ENCODE measurements at places on chromosomes 7 and 10. TPM values are rescaled to one million over a fixed set of nuclear protein-coding genes. Genes with fewer than 3 reads are reported as not detected.

The CALHM1 gene
- not detected for total RNA-seq

The CUL1 gene
- 82.2 TPM for total RNA-seq

The ZNF107 gene
- 13.0 TPM for total RNA-seq

- H3K36me3 ChIP-seq = no peaks in the 10 kb centered on the region
- DNase-seq = no peak
- no peaks in the 10 kb centered on the region for H3K4me1 ChIP-seq
- no peak overlapping the region for H3K27ac ChIP-seq
Observed at GRCh38 chr7:137395420-137395819, 51.9 kb upstream of the PTN start.

DNA sequence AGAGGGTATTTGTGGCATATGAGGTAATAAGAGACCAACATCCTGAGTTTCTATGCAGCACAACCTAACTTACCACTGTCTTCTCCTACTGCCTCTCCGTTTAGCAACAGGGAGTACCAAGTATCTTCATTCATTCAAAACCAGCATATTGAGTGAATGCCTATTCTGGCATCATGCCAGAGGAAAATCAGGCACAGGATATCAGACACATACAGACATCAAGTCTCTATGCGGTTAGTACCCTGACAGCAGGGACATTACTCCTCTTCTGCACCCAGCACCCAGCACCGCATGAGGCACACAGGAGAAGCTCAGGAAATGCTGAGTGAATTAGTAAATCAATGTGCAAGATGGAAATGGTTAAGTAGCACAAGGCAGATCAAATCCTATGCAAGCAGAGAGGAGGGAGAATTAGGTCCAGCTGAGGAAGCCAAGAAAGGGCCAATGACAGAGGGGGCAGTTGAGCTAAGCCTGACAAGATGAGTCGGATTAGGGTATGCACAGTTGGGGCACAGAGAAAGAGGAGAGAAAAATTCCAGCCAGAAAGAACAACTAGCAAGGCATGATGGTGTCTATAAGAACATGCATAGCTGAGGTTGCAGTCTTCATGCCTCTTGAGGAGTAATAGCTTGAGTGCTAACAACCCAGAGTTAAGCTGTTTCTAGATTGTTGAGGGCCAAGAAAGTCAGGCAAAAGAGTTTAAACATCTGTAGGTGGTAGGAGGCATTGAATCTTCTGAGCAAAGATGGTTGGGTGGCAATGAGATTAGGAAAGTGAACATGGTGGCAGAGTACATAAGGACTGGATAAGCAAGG lies 146.0 kb downstream of the PLXNA4 start:
- peaks cover 9% of the 10 kb centered on the region for H3K36me3 ChIP-seq
- H3K4me3 ChIP-seq = peak overlapping the region; percentile 10
- H3K27ac ChIP-seq = peak overlapping the region; percentile 90
- no peak for DNase-seq
- peaks cover 73% of the 10 kb centered on the region for H3K4me1 ChIP-seq
- H3K27me3 ChIP-seq = peaks cover 2% of the 10 kb centered on the region

DNA sequence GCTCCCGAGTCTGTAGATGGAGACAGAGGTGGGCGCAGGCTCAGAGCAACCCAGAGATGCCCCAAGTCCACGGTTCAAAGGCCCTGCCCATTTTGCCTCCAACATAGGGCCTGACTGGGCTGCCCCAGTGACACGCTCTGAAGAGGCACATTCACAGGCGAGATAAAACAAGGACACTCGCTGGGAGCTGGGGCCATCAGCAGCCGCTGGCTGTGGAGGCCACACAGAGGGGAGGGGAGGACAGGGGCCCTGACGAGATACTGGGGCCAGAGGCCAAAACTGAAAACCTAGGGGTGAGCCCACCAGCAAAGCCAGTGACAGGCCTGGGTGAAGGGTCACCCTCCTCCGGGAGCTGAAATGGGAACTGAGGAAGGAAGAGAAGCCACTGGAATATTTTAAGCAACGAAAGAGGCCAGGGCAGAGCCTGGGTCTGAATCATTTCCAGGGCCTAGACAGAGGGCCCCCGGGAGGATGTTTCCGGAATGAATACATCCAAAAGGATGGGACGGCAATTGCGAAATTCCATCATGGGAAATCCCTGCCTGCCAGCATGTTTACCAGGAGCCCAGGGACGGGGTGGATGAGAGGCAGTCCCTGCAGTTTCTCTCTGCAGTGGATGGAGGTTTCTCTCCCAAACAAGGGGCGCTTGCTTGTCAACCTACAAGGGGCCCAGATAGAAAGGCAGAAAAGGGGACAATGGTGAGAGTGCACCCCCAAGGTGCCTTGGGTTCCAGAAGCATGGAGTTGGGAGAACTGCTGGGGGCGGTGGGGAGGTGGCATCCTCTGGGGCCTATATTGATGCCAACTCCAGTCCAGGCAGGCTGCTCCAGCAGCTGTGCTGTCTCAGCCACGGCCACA lies 29.0 kb upstream of the HSPA12A start:
- H3K27me3 ChIP-seq = peaks cover 5% of the 10 kb centered on the region
- H3K36me3 ChIP-seq = no peaks in the 10 kb centered on the region
- H3K27ac ChIP-seq = no peak overlapping the region
- H3K4me3 ChIP-seq = no peak overlapping the region

- H3K36me3 ChIP-seq = no peaks in the 10 kb centered on the region
- H3K4me3 ChIP-seq = no peak overlapping the region
- no peak overlapping the region for H3K27ac ChIP-seq
- DNase-seq = no peak
Observed at GRCh38 chr7:64632029-64632428, 33.9 kb upstream of the ZNF107 start.

GRCh38 chr10:60433684-60434083 lies 44.0 kb upstream of the ANK3 start:
- no peak overlapping the region for H3K4me3 ChIP-seq
- H3K27ac ChIP-seq = no peak overlapping the region

- no peaks in the 10 kb centered on the region for H3K4me1 ChIP-seq
- no peak overlapping the region for H3K4me3 ChIP-seq
- H3K27ac ChIP-seq = no peak overlapping the region
- no peaks in the 10 kb centered on the region for H3K27me3 ChIP-seq
- no peak for DNase-seq
Observed at GRCh38 chr10:118672766-118673715, 77.6 kb upstream of the PRLHR start.

DNA sequence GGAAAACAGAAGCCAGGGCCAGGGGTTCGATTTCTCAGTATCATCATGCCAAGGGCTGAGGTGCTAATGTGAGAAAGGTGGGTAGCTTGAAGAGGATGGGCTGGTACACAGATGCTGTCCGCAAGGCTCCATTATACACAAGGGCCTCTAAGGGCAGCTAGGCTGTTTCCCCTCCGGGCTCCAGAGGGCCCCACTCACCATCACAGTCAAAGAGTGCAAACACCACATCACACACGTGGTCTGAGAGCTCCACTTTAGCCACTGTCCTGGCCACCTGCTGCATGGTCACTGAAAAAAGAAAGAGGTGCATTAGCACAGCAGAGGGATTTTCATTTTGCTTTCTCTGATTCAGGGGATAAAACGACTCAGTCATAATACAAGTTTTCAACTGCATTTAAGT lies 20.9 kb upstream of the DNAJB12 start:
- no peaks in the 10 kb centered on the region for H3K27me3 ChIP-seq
- DNase-seq = no peak
- no peak overlapping the region for H3K4me3 ChIP-seq
- peaks cover 7% of the 10 kb centered on the region for H3K36me3 ChIP-seq
- H3K4me1 ChIP-seq = peaks cover 13% of the 10 kb centered on the region

DNA sequence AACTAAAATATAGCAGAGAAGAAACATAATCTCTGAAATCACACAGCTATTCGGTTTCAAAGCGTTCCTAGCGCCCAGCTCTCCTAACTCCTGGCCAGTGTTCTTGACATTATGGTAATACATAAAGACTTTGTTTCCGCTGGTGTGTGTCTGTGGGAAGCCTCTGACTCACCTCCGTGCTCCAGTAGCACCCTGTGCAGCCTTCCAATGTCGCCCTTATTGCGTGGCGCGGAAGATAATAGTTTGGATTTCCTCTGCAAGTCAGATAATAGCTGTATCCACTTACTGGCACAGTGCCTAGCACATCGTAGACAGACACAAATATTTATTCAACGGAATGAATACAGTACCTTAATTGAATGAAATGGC lies 570 bp downstream of the BMS1 start:
- H3K4me1 ChIP-seq = peaks cover 18% of the 10 kb centered on the region
- peak; percentile 71 for DNase-seq
- peak overlapping the region; percentile 96 for H3K27ac ChIP-seq
- H3K27me3 ChIP-seq = peaks cover 4% of the 10 kb centered on the region
- peak overlapping the region; percentile 93 for H3K4me3 ChIP-seq

DNA sequence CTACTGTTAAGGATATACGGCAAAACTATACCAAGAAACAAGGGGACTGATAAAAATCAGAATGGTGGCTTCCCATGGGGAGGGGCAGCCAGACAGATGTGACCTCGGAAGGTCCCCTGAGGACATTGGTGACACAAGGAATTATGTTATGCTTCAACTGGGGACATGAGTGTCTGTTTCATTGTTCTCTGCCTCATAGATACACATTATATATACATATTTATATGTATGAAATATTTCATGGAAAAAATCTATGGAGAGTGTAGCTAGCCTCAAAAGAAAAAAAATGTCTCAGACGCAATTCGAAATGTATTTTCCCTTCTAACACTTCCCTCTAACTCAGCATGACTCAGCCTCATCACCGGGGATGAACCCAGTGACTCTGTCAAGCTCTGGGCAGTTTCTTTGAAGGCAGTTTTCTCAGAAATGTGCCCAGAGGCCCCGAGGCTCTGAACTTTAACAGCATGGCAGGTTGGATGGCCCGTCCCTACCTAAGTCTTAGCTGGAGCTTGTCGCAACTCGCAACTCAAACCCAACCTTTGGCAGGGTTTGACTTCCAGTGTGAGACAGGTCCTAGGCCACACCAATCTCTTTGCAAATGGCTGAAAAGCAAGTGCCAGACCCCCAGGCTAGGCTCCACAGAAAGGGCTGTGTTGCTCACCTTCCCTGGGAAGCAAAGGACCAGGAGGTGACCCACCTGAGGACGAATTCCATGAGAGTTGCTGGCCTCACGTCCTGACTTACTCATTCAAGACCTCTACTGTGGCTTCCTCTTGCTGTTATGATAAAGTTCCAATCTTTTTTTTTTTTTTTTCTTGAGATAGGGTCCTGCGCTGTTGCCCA lies 86.9 kb downstream of the CARD11 start:
- peaks cover 60% of the 10 kb centered on the region for H3K4me1 ChIP-seq
- H3K36me3 ChIP-seq = peaks cover 61% of the 10 kb centered on the region
- DNase-seq = peak; percentile 80

DNA sequence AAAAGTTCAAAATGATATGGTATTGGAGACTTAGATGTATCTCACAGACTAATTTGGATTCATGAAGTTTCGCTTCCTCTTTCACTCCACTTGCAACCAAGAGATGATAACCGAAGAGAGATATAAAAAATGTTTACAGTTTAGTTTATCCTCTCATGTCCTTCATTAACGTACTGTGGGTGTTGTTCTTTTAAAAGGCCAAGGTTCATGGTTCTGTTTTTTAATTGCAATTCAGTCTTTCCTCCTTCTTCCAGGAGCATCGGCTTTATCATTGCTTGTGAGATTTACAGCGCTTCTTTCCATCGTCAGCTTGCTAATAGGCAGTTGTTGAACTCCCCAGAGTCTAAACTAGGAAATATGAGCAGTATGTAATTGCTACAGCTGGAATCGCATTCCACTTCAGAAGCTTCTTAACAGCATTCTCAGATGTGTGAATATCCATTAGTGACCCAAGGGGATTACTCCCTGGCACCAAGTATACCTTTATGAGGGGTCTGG lies 75.9 kb upstream of the HGF start:
- no peaks in the 10 kb centered on the region for H3K27me3 ChIP-seq
- DNase-seq = no peak
- H3K4me3 ChIP-seq = no peak overlapping the region

- DNase-seq = peak; percentile 72
- peaks cover 15% of the 10 kb centered on the region for H3K4me1 ChIP-seq
- peaks cover 5% of the 10 kb centered on the region for H3K36me3 ChIP-seq
- H3K4me3 ChIP-seq = no peak overlapping the region
Observed at GRCh38 chr10:32379318-32379949, 32.5 kb upstream of the EPC1 start.
